ENCODE measurements at places on chromosomes 7 and 10. TPM values are rescaled to one million over a fixed set of nuclear protein-coding genes. Genes with fewer than 3 reads are reported as not detected.

Gene FGL2
- not detected for polyA plus RNA-seq

Gene HNRNPH3
- 392 TPM for polyA plus RNA-seq

Gene DEPP1
- 0.22 TPM for polyA plus RNA-seq

Gene OR2A42
- polyA plus RNA-seq: not detected

Gene PTF1A
- not detected for polyA plus RNA-seq

Gene ABCC2
- polyA plus RNA-seq: 173 TPM

Measured in A549 (cell line).